ENCODE measurements at places on chromosomes 1 and 21.

- no peak for DNase-seq
Observed at GRCh38 chr1:3707298-3707938, 44.8 kb upstream of the CCDC27 start.

DNA sequence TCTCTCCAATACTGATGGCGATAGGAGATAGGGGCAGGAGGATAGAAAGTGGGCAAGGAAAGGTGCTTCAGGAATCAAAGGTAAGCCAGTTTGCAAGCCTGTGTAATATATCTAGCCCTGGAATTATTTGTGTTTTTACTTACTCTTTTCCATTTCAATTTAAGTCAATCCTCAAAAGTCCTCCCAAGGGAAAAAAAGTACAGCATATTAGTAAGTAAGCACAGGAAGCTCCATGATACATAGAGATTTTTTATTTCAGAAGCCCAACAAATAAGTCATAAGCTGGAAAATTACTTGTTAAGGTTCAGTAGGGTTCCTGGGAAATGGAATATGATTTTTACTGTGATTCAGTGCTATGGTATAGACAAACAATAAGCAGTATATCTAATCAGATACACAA is 337.7 kb upstream of the DUSP10 start:
- no peak for DNase-seq

GRCh38 chr21:41418393-41418792 is 7.6 kb upstream of the MX1 start:
- no peak for DNase-seq

DNA sequence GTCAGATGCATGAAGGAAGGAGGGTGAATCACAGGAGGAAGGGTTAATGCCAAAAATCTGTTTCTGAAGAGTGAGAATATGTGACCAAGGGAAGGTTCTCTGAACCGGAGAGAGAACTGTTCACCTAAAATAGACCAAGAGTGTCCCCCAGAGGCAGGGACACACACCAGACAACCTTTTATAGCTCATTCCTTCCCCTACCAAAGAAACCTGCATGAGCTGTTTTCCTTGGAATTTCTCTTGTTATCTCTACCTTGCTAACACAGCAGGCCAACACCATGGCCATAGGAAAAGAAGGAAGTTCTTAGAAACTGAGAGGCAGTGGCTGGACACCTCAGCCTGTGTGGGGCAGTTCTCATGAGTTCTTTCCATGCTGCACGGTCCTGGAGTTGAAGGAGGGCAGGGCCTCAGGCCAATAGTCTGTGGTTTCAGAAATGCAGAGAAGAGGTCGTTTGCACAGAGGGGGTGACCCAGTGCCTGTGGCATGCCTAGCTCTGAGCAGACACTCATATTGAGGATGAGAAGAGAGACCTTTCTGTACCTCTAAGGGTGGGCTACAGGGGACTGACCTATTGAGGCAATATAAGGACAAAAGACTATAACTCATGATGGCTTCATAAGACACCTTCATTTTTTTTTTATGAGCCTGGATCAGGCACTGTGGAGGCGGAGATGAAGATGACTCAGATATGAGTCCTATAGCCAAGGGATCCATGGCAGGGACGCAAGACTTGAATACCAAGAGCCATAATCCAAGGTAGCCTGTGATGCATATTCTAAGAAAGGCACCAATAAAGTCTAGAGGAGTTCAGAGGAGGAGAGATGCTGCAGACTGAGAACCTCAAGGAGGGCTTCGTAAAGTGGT is 39.4 kb downstream of the IGFN1 start:
- DNase-seq: peak; percentile 67

DNA sequence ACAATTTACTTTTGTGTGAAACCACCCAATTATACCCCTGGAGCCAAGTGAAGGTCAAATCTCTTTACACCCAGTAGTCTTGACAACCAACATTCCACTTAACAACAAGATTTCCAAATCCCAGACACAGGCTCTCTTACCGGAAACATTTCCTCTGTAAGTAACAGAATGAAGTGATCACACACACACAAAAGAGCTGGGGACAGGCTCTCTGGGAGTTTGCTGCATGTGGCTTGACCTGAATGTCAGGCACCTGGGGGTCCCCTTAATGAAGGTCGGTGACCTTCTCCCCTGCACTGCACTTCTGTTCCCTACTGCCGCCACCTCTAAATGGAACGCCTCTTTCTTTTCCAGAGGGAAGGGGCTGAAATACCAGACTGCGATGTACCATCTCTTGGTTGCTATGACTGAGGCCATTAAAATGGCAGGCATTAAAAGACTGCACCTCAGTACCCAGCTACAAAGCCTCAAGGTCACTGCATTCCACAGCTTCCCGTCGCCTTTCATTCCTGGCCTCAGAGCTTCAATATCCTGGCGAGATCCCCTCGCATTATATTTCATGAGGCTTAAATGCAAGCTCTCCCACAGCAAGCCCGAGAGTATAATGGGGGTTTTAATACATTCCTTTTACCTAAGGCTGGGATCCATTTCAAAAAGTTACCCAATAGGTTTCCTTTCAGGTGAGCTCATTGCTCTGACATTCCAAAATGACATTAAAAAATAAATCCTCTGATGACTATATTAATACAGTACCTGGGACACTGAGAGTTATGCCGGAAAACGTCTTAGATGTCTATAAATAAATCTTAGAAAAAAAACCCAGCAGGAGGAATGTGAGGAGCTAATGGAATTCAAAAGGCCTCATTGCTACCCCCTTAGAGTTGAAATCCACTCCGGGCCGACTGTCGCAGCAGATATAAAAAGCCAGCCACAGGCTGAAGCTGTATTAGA is 90.9 kb upstream of the DIRAS3 start:
- DNase-seq: no peak

- peak; percentile 51 for DNase-seq
Observed at GRCh38 chr1:88998716-88999115, 6.3 kb upstream of the KYAT3 start.

- DNase-seq: no peak
Observed at GRCh38 chr1:110084227-110085078, 14.0 kb upstream of the ALX3 start.

- DNase-seq: peak; percentile 13
Observed at GRCh38 chr1:200131551-200132125, 104.1 kb downstream of the NR5A2 start.
